Stimulated activated naive CD4-positive, alpha-beta T cell treated with Interleukin-2 at 50 U/mL for 16 hours (primary cell): ENCODE measurements at places on chromosomes 3 and 15.

- DNase-seq, result no peak
These were observed 87.5 kb upstream of the MYO5C start for GRCh38 chr15:52383100-52383588.

- no peak for DNase-seq
These were observed 56.5 kb downstream of the DCLK3 start for GRCh38 chr3:36707623-36708409.

DNA sequence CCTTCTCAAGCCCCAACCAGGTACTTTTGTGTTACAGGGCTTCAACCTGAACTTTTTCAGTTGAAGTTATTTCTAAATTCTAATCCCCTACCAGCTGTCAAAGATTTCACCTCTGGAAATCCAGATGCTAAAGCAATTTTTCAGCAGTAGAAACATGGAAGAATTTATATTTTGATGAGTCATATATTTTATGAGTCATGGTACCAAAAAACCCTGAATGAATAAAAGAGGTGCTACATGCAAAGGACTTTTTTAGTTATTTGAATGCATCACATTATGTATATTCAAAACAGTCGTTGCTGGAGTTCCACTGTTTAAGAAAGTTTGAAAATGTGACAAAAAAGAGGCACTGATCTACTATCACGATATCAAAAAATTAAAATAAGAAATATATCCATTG lies 96.0 kb upstream of the ZNF385D start:
- DNase-seq, result no peak

- no peak for DNase-seq
These were observed 450.2 kb downstream of the RBMS3 start for GRCh38 chr3:29731050-29731449.

GRCh38 chr3:13657660-13658435 lies 108.9 kb downstream of the FBLN2 start:
- DNase-seq, result peak; percentile 50

DNA sequence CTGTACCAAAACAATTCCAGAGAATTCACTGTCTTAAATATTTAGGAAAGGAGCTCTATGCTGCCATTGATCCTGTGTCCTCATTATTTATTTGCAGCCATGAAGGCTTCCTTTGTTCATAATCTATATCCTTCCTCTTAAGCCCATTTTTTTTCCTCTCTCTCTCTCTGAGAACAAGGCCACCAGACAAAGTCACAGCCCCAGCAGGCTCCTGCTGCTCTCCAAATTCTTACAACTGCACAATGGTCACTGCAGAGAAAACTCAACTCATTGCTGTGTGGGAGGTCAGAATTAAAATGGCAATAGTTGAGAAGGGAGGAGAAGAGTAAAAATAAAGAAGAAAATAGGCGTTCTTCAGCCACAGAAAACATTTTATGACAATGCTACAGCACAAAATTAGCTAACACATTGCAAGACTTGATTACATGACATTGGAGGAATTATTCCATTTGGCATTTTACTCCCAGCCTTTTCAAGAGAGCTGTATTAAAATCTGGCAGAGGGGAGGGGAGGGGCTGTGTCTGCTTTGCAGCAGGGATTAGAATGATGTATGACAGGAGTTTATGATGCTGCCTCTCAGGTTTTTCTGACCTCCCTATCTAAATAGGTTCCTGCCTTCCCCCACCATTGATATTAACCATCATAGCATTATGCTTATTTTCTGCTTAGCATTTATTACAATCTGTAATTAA lies 399.7 kb upstream of the THBS1 start:
- no peak for DNase-seq

GRCh38 chr3:117480525-117480924 lies 770.9 kb downstream of the TUSC7 start:
- DNase-seq, result no peak

DNA sequence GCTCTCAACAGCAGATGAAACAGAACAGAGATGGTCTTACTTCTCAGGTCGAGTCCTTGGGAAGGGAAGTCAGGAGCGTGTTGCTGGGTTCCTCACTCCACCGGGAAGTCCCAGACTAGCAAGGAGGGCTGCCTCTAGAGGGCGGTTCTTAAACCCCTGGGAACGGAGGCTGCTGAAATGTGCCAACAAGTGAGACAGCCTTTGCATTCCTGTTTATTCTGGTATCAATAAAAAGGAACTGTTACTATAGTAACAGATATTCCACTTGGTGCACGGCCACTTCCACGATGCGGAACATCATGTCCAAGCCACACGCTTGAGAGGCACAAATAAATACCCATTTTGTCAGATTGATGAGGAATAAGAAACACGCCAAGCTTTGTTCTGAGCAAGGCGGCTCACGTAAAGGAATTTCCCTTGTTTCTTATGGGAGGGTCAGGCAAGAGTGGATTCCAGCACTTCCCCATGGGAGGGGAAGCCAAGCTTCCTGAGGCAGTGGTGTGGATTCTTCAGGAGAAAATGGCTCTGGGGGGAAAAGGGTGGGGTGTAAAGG lies at the start of gene FAM107A:
TSS of gene FAM107A (minus strand) at position 123 of the 553 bp plus-strand sequence. CDS start 7,531 bp downstream, outside the sequence.
- DNase-seq, result no peak

DNA sequence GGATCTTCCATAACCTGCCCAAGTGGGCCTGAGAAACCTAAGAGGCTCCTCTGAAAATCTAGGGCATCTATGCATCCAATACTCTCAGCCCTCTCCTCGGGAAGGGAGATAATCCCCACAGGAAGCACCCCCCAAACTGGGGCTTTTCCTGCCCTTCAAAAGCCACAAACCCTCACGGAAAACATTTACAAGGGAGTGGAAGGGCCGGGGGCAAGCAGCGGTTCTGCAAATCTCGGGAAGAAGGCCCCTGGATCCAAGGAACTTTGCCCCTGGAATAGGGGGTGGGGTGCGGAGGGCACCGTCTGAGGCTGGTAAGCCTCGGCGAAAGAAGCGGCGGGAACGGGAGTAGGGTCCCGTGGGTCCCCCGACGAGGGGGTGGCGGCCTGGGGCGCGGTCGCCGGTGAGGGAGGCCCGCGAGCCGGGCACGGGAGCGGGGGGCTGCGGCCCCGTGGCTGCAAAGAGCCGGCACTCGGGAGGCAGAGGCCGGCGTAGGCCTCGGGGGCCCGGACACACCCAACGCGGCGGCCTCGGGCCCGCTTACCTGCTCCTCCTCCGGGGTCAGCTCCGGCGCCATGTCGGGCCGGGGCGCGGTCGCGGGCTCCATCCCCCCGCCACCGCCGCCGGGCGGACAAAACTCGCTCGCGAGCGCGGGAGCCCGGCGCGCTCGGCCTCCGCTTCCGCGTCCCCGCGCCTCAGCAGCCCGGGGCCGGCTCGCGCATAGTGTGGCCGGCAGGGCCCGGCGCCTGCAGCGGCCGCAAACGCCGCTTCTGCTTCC lies 755 bp downstream of the PTPN9 start:
- DNase-seq, result no peak

DNA sequence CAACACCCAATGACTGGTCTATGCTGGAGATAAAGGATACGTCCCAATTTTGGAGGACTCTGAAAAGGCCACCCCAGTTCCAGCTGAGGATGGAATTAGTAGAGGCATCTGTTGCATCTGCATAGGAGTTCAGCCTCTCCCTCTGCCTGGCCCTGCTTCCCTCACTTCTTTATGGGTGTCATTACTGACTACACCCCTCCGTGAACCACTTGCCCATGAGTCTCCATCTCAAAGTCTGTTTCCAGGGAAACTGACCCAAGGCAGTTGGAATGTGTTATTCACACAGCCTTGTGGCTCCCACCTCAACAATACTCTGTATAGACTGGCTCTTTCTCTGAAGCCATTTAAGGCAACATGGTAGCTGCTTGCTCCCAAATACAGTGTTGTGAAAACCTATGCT lies 21.4 kb upstream of the PCOLCE2 start:
- no peak for DNase-seq

- DNase-seq, result no peak
These were observed 1.0 kb downstream of the IQSEC1 start for GRCh38 chr3:13072239-13072599.

- no peak for DNase-seq
These were observed 51.1 kb downstream of the CMTM7 start for GRCh38 chr3:32442766-32443165.

DNA sequence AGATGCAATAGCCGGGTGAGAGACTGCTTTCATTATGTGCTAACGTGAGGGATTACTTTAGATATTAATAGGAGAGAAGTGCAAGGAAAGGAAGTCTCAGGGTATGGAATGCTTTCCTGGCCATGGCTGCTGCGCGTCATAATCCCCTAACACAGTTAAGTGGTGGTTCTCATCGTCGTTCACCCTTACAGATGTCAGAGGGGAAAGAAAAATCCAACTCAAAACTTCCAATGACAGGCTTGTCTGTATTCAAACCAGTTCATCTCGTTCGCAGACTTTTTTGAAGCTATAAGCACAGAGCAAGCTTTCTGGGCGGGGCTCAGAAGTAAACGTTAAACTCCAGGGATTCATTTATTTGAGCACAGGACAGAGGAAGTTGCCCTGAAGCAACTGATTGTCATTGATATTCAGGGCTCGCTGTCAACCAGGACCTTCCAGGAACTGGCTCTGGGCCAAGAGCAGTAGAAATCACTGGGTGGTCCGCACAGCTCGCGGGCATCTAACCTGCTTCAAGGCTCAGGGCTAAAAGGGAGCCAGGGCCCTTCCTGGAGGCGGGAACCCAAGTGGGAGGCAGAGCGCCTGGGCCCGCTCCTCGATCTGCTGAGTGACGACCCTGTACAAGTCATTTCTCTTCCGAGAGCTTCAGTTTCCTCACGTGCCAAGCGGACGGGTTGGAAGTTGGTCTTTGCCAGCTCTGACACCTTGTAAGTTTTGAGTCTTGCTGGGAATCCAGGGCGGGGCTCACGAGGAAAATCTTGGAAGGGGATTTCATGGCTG lies 1.1 kb upstream of the LPP start:
- no peak for DNase-seq

DNA sequence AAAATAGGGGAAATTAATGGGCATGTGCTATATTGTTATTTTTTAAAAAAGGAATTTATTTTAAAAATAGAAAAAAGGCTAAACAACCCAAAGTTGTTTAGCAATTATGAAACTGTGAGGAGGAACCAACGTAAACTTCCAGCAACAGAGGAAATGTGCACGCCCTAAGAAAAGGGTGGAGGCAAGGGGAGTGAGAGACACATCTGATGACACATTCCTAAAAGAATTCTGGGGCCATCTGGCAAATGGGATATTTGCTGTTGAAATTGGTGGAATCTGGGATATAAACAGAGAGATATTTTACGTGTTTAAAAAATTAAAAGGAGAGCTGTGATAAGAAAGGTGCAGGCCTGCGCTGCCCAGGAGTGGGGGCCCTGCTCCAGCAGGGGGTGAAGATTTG lies 50.8 kb upstream of the MUC13 start:
- no peak for DNase-seq

DNA sequence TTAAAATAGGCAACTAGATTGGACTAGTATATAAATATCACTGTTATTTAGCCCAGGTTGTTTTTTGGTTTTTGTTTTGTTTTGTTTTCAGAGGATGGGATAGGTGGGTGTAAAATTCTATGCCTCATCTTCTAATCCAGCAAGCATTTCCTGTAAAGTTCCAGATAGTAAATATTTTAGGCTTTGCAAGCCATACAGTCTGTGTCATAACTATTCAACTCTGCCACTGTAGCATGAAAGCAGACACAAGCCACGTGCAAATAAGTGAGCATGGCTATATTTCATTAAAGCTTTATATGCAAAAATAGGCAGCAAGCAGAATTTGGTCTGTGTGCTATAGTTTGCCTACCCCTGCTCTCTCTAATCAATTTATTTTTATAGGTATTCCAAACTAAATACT lies 657.3 kb upstream of the TGFBR2 start:
- no peak for DNase-seq

- DNase-seq, result no peak
These were observed 52.2 kb upstream of the ACTL6A start for GRCh38 chr3:179510496-179510895.

DNA sequence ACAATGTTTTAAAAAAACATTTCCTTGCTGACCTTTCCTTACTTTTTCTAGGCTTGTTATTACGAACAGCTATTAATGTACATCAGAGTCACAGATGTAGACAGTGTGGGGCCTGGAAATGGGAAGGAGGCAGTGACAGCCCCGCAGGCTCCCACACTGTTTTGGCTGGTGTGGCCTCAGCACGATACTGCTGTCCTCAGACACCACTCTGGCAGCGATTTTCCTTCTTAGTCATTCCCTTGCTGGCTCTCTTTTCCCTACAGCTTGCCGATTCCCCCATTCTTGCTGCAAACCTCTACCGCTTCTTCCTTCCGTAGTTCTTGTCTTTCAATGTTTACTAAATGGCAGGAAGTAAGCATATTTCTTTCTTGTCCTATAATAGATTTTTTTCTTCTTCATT lies 113.1 kb downstream of the ABI3BP start:
- no peak for DNase-seq

GRCh38 chr15:43414196-43414595 lies 43.3 kb downstream of the TUBGCP4 start:
- DNase-seq, result no peak
